RCC 7860 (cell line): ENCODE measurements at places on chromosomes 11 and 22.

DNA sequence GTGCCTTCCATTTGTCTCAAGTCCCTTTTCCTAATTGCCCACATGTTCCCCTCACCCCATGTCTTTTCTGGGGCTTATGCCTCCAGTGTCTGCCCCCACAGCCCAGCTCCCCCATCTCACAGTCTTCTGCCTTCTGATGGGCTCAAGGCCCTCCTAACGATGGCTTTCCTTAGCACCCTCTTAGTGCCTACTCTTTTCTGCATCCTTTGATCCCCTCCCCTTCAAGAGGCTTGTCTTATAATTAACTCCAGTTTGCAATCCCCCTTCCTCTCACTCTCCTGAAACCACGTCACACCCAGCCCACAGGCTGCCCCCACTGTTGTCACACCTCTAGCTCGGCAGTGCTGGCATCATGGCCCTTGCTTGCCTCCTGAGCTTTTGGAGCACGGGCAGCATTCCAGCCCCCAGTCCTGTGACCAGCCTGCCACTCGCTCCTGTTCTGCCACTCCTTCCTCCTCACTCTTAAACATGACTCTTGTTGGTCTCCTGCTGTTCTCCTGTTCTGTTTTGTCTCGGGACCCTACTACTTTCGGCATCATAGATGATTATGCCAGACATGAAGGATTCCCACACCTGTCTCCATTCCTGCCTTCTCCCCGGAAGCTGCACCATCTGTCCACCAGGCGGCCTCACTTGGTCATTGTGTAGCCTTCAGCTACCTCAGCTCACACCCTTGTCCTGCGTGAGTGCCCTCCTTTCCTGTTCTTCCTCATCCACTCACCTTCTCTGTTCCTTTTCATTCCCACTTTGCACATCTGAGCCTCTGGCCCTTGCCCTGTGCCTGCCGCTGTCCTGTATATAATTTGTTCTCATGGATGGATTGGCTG lies 26.1 kb downstream of the UBE2L3 start:
- DNase-seq, result no peak

DNA sequence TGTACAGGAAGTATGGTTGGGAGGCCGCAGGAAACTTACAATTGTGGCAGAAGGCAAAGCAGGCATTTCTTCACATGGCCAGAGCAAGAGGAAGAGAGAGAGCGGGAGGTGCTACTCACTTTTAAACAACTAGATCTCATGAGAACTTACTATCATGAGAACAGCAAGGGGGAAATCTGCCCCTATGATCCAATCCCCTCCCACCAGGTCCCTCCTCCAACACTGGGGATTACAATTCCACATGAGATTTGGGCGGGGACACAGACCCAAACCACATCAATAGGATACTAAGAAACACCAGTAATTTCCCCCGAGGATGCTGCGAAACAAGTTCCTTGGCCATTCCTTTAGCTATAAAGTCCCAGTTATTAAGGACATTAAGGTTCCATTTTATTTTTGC lies 94.1 kb upstream of the SC5D start:
- no peak for DNase-seq

DNA sequence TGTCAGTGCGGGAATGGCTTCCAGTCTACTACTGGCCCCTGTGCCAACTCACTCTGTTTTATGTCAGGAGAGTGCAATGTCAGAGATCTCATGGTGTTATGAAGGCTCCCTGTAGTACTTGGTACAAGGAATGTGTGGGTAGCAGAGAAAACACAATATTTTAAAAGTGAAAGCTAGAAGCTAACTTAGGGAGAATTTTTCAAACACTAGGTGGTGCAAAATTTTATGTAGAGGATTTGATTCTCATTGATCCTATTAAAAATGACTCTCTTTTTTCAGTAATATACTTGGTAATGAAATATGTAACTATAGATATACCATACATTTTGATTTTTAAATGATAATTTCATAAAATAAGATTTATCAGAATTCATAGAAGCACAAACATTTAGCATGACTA lies 134.7 kb downstream of the JRKL start:
- DNase-seq, result no peak

GRCh38 chr11:122028545-122028944 lies 87.5 kb downstream of the BLID start:
- no peak for DNase-seq

- DNase-seq, result no peak
These were observed 578 bp upstream of the NUP160 start for GRCh38 chr11:47848700-47849155.

- DNase-seq, result peak; percentile 92
These were observed 4.4 kb downstream of the CACNA1I start for GRCh38 chr22:39574779-39575551.

- DNase-seq, result peak; percentile 82
These were observed 33.4 kb upstream of the GLYATL1 start for GRCh38 chr11:58905721-58906547.

DNA sequence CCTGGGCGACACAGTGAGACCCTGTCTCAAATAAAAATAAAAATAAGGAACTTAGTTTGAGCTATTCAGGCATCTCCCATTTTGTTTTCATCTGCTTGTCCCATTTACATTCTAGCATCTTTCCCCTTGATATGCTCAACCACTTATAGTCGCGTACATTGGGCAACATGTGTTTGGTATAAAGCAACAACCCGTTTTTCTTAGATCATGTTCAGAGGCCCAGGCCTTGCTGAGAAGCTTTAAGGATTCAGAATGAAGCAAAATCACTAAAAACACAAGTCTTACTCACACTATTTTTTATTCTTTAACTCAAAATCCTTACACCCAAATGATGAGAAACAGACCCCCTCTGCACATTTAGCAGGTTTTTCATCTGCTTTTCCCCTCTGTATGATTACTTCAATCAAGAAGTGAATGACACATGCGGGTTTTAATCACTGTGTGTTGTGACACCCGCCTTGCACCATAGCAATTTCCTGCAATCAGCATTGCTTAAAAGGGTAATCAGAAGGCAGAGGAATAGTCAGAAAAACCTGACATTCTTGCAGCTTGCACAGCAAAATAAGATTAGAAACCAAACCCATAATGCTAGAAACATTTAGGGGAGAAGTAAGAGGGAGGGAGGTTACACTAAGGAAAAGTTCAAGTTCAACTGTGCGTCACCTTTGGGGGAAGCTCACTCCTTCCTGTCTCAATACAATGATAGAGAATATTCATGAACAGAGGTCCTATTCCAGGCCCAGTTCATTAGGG lies 25.9 kb downstream of the ALG9 start:
- DNase-seq, result no peak

DNA sequence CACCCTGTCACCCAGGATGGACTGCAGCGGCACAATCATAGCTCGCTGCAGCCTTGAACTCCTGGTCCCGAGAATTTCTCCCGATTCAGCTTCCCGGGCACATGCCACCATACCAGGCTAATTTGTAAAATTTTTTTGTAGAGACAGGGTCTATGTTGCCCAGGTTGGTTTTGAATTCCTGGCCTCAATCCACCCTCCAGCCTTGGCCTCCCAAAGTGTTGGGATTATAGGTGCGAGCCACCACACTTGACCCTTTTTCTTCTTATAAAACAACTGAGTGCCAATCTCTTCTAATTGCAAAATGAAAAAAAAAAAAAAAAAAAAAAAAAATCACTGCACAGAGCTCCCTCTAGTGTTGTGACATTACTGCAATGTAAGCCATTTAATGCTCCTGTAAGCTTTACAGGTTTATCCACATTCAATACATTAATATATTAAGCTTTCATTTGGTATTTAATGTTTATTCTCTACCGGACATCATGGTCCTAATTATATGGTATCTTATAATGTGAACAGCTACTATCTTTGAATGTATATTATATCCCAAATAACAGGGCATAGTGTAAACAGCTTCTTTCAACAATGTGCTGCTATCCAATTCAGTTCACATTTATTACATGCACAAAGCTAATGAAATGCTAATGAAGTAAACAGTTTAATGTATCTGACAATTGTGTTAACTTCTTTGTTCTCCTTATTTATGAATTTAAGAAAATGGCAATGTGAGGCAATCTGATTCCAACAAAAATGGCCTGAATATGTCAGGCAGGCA lies 44.6 kb downstream of the COPB1 start:
- DNase-seq, result no peak

GRCh38 chr11:43503417-43503816 lies 144.7 kb downstream of the TTC17 start:
- no peak for DNase-seq

GRCh38 chr11:115916608-115917007 lies 412.4 kb upstream of the CADM1 start:
- DNase-seq, result peak; percentile 39

GRCh38 chr11:695288-695537 lies 191 bp upstream of the DEAF1 start:
- no peak for DNase-seq

- DNase-seq, result no peak
These were observed 1706.9 kb upstream of the RAG2 start for GRCh38 chr11:38304926-38305325.

- DNase-seq, result no peak
These were observed 6.8 kb downstream of the TOM1 start for GRCh38 chr22:35306350-35306967.

DNA sequence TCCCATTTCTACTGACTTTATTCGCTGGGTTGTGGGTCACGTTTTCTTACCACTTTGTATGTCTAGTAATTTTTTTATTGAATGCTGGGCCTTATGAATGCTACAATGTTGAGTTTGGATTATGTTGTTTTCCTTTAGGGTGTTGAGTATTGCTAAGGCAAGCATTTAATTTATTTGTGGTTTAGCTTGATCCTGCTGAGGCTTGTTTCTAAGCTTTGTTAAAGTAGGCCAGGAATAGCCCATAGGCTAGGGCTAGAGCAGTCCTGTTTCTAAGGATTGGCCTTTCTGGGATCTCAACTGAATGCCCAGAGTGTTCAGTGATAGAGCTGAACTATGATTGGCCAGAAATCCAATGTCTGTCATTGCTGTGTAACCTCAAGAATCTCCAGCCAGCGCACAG lies 56.1 kb upstream of the LDLRAD3 start:
- no peak for DNase-seq

GRCh38 chr11:61911701-61912529 lies 5.5 kb downstream of the RAB3IL1 start:
- no peak for DNase-seq
